Stimulated activated CD4-positive, alpha-beta T cell treated with anti-CD3 and anti-CD28 coated beads, TNF-alpha, amount 100 ng/mL, for 4 hours (primary cell): ENCODE measurements at places on chromosomes 11 and 22.

- DNase-seq, result no peak
These were observed 130.8 kb downstream of the HIPK3 start for GRCh38 chr11:33387996-33388395.

DNA sequence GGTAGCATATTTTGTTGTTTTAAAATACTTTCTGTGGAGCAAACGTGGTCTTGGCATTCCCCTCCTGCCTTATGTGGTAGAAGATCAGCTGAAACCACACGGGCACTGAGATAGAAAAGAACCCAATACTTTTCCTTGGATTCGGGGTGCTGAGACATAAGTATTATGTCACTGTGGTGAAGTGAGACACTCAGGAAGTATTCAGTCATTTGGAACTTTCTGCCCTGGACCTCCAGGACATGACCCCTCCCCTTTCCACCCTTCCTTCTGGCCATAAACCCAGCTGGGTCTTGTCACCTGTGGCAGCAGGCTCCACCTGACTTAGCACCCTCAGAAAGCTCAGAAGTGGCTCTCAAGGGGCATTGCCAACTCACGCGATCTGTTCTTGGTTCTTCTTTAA, 123.4 kb downstream of the SWAP70 start:
- DNase-seq, result no peak

DNA sequence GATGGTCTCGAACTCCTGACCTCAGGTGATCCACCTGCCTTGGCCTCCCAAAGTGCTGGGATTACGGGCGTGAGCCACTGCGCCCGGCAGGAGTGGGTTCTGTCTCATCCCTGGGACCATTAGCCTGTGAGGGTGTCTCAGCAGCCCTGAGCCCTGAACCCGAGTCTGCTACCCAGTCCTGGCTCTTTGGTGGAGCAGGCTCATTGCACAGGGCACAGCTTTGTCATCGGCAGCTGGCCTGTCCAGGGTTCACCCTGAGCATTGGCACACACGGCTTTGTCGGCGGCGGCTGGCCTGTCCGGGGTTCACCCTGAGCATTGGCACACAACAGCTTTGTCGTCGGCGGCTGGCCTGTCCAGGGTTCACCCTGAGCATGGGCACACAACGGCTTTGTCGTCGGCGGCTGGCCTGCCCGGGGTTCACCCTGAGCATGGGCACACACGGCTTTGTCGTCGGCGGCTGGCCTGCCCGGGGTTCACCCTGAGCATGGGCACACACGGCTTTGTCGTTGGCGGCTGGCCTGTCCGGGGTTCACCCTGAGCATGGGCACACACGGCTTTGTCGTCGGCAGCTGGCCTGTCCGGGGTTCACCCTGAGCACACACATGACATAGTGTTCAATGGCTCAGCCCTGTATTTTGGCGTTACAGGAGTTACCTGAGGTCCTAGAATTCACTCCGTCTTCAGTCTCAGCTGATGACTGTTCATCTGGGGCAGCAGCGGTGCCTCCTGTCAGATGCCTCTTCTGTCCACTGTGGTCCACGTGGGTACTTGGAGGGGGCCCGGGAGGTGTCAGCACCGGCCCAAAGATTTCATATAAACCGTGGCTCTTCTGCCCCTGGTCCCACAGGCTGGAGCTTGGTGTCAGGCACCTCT, 1082.5 kb downstream of the BRD1 start:
- no peak for DNase-seq

- DNase-seq, result no peak
These were observed 5.9 kb downstream of the OOSP1 start for GRCh38 chr11:59943997-59944714.

GRCh38 chr11:96051820-96052219, 127.9 kb upstream of the MTMR2 start:
- DNase-seq, result no peak

- no peak for DNase-seq
These were observed 42.4 kb downstream of the GLYATL2 start for GRCh38 chr11:58801974-58802545.

- no peak for DNase-seq
These were observed 8.0 kb downstream of the MMP7 start for GRCh38 chr11:102522312-102523188.

- DNase-seq, result no peak
These were observed 1259.5 kb downstream of the TBC1D22A start for GRCh38 chr22:48021991-48022401.

DNA sequence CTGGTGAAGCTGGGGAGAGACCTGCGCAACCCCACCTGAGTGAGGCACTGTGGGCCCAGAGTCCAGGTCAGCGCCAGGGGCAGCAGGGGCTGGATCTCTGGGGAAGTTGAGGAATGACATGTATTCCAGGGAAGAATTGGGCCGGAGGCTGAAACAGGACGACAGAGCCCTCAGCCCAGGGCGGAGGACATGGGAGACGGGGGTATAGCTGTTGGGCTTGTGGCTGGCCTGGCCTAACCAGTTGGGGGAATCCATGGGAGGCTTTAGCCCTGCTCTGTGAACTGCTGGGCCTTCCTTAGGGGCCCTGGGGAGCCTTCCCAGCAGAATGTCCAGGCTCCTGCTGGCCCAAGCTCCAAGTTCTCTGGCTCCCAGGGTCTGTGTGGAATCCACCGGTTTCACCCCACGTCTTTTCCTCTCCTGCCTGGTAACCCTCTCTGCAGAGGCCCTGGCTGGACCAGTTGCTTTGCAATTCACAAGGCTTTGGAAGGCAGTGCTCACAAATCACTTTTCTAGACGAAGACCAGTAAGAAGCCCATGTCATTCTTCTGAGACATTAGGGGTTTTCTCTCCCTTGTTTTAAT, 50.4 kb upstream of the KCNQ1OT1 start:
- DNase-seq, result no peak

GRCh38 chr11:60018058-60018457, 1.1 kb downstream of the OOSP4B start:
- no peak for DNase-seq
